AG08396 (cell line): ENCODE measurements at places on chromosomes 3 and 15.

- no peak for DNase-seq
Observed at GRCh38 chr3:64395490-64395889, 170.2 kb upstream of the PRICKLE2 start.

GRCh38 chr15:95448531-95449229, 881.8 kb upstream of the NR2F2 start:
- no peak for DNase-seq

DNA sequence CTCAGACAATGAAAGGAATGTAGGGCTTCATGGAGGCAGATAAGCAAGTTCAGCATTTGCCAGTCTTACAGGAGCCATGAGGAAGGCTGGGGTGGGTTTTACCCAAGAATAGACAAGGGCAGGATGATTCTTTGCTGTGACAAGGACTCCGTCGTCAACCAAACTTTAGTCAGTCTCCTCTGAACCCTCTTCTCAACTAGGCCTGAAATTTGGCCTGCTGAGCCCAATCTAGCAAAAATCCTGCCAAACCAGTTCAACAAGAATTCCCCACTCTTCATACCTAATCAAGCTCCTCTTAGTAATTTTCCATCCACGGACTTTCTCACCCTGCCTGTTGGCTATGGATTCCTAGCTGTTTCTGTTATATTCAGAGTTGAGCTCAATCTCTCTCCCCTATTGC, 280.5 kb downstream of the TBL1XR1 start:
- no peak for DNase-seq

DNA sequence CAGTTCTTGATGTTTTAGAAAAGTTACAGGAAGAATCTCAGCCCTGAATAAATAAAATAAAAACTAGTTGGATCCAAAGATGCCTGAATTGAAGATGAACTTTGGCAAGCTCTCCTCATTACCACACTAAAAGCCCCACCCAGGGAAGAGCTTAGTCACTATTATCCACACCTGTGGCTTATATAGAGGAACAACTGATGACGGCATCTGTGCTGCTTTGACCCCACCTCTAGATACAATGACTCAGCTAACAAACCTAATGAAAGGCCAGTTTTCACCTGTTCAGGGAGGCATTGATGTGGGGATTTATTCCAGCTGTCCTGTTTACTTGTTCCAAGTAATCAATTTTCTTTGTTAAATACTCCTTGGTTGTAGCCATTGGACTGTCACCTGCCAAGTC, 604.7 kb upstream of the EPHA6 start:
- DNase-seq = no peak

DNA sequence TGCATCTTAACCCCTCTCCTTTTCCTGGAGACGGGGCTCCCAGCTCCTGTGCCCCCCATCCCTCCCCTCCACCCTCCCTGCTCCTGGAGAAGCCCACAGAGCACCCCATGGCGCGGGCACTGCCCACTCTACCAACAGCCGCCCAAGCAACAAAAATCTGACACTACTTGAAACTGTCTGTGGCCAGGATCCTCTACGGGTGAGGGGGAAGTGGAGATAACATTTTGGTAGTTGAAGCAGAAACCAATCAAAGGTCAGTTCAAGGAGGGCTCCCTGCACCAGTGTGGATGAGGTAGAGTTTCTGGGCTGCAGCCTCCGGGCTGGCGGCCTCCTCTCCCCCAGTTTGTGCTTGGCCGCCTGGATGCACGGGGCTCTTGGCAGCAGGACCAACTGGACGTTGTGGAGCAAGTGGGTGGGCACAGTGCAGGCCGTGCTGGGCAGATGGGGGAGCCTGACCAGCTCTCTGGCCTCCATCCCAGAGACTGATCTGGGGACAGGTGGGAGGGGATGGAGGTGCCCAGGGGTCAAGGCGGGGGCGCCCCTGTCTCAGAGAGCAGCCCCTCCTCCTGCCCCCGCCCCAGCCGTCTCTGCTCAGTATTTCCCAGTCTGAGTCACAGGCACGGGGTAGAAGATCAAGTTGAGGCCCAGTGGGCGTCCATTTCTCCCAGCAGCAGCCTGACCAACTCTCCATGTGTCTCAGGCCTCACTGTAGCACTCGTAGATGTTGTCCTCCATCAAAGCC, 12.8 kb downstream of the H1-8 start:
- no peak for DNase-seq

- DNase-seq = no peak
Observed at GRCh38 chr3:161682715-161683114, 186.1 kb downstream of the OTOL1 start.

DNA sequence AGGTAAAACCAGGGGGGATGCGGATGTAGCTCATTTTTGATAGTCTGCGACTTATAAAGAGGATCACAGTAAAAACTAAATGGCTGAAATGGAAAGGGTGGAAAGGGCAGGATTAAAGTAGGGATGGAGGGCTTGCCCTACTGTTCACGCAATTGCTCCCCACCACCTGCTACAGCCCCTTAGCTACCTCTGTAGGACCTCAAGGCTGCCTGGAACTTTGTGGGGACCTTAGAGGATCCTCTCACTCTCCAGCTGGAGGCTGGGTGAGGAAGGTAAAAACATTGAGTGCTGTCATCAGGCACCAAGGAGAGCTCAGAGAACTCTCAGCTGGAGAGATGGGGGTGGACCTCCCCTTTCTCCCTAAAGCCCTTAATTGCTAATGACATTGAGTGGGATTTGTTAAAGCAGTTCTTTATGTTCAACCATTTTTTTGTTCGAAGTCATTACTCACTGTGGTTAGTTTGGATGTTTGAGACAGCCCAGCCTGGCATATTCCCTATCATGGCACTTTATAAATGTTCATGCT, 213.0 kb downstream of the CLSTN2 start:
- no peak for DNase-seq

GRCh38 chr15:45185069-45185779, 2.5 kb downstream of the SHF start:
- DNase-seq = no peak
